Fibroblast of skin of left biceps (primary cell): ENCODE measurements at places on chromosomes 16 and 17.

- DNase-seq, result no peak
Observed at GRCh38 chr17:30477774-30478115, 537 bp downstream of the GOSR1 start.

- no peak for DNase-seq
Observed at GRCh38 chr16:31181102-31181830, 1.3 kb downstream of the FUS start.

GRCh38 chr17:7720125-7720524 lies 2.6 kb downstream of the DNAH2 start:
- DNase-seq, result no peak

DNA sequence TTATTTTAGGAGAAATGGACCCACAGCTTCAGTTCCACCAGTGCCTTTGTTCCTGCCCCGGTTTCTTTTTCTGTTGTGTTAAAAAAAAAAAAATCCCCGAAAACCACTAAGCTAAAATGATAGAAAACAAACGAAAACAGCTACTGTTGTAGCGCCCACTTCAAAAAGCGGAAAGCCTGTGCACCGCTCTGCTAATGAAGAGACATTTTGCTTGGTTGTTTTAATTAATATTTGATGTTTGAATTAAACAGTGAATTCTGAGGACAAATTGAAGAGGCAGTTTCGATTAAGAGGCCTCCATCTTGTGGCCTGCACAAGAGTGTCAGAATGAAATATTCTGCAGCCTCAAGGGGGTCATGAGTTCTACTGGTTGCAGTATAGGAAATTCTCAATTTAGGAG lies 186.7 kb downstream of the RPTOR start:
- DNase-seq, result no peak

GRCh38 chr17:43027091-43028032 lies 2.3 kb downstream of the RND2 start:
- no peak for DNase-seq

- DNase-seq, result no peak
Observed at GRCh38 chr17:4934173-4934979, 2.3 kb downstream of the GP1BA start.

DNA sequence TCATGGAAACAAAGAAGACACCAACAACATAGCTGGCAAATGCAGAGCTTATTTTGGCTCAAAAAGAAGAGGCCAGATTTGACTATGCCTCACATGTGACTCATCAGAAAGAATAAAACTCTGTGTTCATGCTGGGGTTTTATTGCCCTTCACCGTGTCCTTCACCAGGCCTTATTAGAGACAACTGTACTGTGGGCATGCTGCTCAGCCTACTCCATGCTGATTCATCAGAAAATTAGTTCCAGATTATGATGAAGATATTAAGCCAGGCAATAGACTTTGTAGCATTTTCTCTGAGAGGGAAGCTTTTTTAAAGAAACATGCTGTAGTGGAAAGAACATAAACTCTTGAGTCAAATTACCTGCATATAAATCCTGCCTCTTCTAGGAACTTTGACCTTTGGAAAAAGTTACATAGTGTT lies 89.8 kb downstream of the CYB561 start:
- DNase-seq, result peak; percentile 91
